ENCODE measurements at places on chromosomes 12 and 14. TPM values are rescaled to one million over a fixed set of nuclear protein-coding genes. Genes with fewer than 3 reads are reported as not detected.

- DNase-seq: no peak
These were observed 30.5 kb upstream of the CCND2 start for GRCh38 chr12:4243091-4243490.

GRCh38 chr14:92863286-92864080 lies 59.5 kb upstream of the CHGA start:
- no peak for DNase-seq

DNA sequence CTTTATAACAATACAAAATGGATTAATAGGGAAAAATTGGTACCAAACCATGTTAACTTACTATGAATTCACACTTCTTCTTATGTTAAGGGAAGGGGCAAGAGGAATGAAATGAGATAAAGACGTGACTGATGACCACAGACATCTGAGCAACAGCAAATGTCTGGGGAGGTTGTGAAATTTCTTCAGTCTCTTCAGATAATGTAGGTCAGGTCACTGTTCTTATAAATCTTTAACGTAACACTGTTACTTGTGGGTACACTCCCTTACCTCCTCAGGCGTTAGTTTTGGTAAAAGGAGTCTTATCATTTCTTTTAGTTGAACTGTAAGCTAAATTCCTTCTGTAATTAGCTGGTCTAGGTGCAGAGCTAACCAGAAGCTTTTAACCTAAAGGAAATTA lies 405.0 kb upstream of the LRFN5 start:
- DNase-seq: no peak

DNA sequence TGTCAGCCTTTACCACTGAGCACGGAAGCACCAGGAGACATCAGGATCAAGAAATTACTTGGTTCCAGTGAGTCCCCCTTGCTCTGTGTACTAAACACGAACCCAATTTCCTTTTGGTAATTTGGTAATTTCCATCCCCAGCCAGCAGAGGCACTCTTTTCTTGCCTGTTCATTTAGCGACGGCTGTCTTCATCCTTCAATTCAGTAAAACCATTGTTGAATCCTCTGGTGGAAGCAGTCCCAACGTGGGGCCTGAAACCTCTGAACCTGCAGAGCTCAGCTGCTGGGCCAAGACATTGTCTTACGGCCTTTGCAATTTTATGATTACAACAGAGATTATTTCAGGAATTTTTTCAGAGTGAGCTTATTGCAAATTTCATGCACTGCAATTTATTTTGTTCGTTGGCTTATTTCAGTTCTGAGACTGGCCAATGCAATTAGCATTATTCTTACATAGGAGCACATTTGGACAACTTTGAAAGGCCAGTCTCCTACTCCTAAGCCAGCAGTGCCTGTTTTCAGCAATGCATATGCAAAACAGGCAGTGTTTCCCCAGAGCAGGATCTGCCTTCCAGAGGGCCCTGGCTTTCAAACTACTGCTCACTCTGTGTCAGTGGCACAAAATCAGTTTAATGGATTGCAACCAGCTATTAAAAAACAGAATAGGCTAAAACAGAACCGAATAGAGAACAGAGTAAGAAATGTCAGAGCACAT lies 372.9 kb upstream of the TMEM132C start:
- DNase-seq: no peak

ANG gene
- 0.68 TPM for total RNA-seq

CSRP2 gene
- 3.5 TPM for total RNA-seq

Measured in activated T-helper 2 cell treated with anti-CD3 and anti-CD28 coated beads, Interferon-gamma antibody, Interleukin-2, Interleukin-4, amounts not matched to agents 10 μg/mL and 5 μg/mL and 100 μg/mL, durations not matched to agents 14 hours and 24 hours and 36 hours (primary cell).